ENCODE measurements at places on chromosomes 16 and 17.

GRCh38 chr17:2734939-2735338 lies 14.5 kb downstream of the CCDC92B start:
- no peak for DNase-seq

GRCh38 chr17:74641224-74641957 lies 17.9 kb upstream of the CD300E start:
- DNase-seq = no peak

DNA sequence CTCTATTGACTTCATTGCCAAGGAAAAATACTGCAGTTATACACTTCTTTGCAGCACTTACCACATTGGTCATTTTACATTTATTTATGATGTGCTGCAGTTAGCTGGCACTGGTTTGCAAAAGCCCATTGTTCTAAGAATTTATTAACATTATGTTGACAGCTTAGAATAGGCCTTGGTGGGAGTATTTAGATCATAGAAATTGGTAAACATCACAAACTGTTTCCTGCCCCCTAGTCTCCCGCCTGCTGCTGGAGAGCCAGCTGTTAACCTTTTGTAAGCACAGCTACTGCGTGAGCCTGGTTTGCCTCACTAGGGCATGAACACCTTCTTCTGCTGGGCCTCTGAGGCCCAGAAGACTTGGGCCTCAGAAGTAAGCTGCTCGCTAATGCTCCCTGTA lies 651.4 kb upstream of the GOT2 start:
- no peak for DNase-seq

- no peak for DNase-seq
Observed at GRCh38 chr17:55140809-55141208, 124.0 kb upstream of the HLF start.
